ENCODE measurements at places on chromosomes 11 and 22.
A peak's percentile ranks its signal among the peaks of the same experiment; 100 is the strongest.

GRCh38 chr11:131195661-131196517, 174.5 kb upstream of the NTM start:
- H3K27ac ChIP-seq = no peak overlapping the region
- peaks cover 4% of the 10 kb centered on the region for H3K27me3 ChIP-seq
- H3K36me3 ChIP-seq = no peaks in the 10 kb centered on the region
- H3K4me1 ChIP-seq = peaks cover 17% of the 10 kb centered on the region

DNA sequence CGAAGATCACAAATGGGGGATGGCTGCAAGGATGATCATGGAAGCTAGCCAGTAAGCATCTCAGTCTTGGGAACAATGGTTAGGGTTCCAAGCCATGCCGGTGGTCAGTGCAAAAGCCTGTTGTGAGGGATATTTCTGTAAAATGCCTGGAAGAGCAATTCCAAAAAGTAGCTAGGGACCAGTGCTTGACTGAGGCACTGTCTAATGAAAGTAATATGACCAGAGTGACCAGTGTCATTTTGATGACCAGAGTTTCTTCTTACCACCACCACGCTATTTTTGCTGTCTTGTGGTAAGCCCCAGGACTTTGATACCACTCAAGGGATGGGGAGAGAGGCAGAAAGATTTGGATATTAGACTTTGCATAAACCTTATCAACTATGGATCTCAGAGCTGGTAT, 18.4 kb downstream of the GDPD4 start:
- no peaks in the 10 kb centered on the region for H3K36me3 ChIP-seq
- no peaks in the 10 kb centered on the region for H3K4me1 ChIP-seq
- no peak overlapping the region for H3K27ac ChIP-seq
- no peak overlapping the region for H3K4me3 ChIP-seq
- H3K27me3 ChIP-seq = no peaks in the 10 kb centered on the region

- H3K4me1 ChIP-seq = no peaks in the 10 kb centered on the region
- H3K4me3 ChIP-seq = no peak overlapping the region
- DNase-seq = no peak
- H3K27ac ChIP-seq = peak overlapping the region; percentile 72
- peaks cover 34% of the 10 kb centered on the region for H3K36me3 ChIP-seq
- H3K27me3 ChIP-seq = no peaks in the 10 kb centered on the region
Measured at GRCh38 chr22:29820961-29821290, 17.1 kb downstream of the ASCC2 start.

DNA sequence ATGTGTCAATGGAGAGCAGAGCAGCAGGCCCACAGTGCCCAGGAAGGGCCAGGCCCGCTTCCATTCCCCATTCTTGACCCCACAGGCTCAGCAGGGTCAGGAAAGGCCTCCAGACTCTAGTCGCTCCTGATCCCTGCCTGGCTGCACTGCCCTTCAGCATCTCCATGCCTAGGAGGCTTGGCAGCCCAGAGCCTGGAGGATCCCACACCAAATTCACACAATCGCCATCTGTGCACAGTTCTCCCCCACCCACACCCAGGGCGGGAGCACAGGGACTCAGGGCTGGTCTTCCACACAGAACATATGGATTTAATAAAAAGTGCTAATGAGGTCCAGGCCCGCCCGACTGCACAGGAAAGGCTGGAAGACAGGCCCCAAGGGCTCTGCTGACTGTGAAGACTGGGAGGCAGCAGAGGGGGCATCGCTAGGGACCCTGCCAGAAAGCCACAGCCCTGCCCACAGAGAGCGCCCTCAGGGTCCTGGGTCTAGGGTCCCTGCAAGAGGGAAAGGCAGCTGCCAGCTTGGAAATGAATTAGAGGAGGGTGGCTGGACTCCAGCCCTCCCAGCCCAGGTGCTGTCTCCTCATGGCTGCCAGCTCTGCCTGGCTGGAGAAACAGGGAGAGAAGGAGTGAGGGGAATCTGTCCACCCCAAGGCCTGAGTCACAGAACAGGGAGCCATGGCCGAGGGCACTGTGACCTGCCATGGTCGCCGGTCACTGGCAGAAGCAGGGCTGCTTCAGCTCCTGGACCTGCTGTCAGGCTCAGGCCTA, 39.7 kb downstream of the DKK3 start:
- no peaks in the 10 kb centered on the region for H3K36me3 ChIP-seq
- no peak overlapping the region for H3K27ac ChIP-seq
- peaks cover 12% of the 10 kb centered on the region for H3K4me1 ChIP-seq

GRCh38 chr22:24441406-24442351, 14.3 kb downstream of the ADORA2A start:
- H3K36me3 ChIP-seq = no peaks in the 10 kb centered on the region
- no peaks in the 10 kb centered on the region for H3K27me3 ChIP-seq
- H3K27ac ChIP-seq = no peak overlapping the region

GRCh38 chr11:86550757-86551156, 121.7 kb downstream of the ME3 start:
- no peaks in the 10 kb centered on the region for H3K36me3 ChIP-seq
- H3K4me3 ChIP-seq = no peak overlapping the region
- H3K27me3 ChIP-seq = no peaks in the 10 kb centered on the region
- no peak for DNase-seq
- no peak overlapping the region for H3K27ac ChIP-seq

GRCh38 chr11:73252577-73253191, 19.5 kb upstream of the P2RY6 start:
- H3K4me1 ChIP-seq = peaks cover 9% of the 10 kb centered on the region
- peak; percentile 3 for DNase-seq
- peak overlapping the region; percentile 87 for H3K27ac ChIP-seq
- no peaks in the 10 kb centered on the region for H3K36me3 ChIP-seq
- no peaks in the 10 kb centered on the region for H3K27me3 ChIP-seq

DNA sequence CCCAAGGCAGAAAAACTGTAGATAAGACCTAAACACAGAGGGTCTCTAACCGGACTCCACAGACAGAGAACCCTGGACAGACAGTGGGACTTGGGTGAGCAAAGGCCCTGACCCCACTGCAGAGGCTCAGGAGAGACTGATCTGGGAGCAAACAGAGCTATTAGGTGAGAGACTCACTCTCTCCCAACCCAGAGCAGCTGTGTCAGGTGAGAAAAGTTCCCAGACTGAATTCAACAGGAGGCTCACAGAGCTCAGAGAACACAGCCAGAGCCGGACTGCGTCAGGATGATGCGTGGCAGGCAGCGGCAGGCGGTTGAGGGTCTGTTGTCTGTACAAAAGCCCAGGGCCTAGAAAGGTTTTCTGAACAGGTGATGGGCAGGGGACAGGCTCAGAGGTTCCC, 5.5 kb downstream of the RFPL2 start:
- H3K27me3 ChIP-seq = peaks cover 38% of the 10 kb centered on the region
- no peak overlapping the region for H3K27ac ChIP-seq

- no peaks in the 10 kb centered on the region for H3K27me3 ChIP-seq
- DNase-seq = no peak
- H3K4me1 ChIP-seq = no peaks in the 10 kb centered on the region
- no peak overlapping the region for H3K27ac ChIP-seq
- H3K36me3 ChIP-seq = peaks cover 24% of the 10 kb centered on the region
- no peak overlapping the region for H3K4me3 ChIP-seq
Measured at GRCh38 chr11:130876100-130876499, 40.2 kb downstream of the SNX19 start.

GRCh38 chr11:36488096-36488495, 22.0 kb downstream of the TRAF6 start:
- DNase-seq = no peak
- H3K4me3 ChIP-seq = no peak overlapping the region
- H3K4me1 ChIP-seq = no peaks in the 10 kb centered on the region
- no peaks in the 10 kb centered on the region for H3K27me3 ChIP-seq
- H3K36me3 ChIP-seq = peaks cover 12% of the 10 kb centered on the region

GRCh38 chr11:18091731-18092130, 14.2 kb downstream of the SAAL1 start:
- H3K36me3 ChIP-seq = peaks cover 72% of the 10 kb centered on the region
- H3K4me3 ChIP-seq = no peak overlapping the region
- no peaks in the 10 kb centered on the region for H3K27me3 ChIP-seq
- H3K4me1 ChIP-seq = no peaks in the 10 kb centered on the region
- H3K27ac ChIP-seq = no peak overlapping the region

- no peak overlapping the region for H3K4me3 ChIP-seq
- DNase-seq = no peak
Measured at GRCh38 chr11:104573441-104573990, 324.7 kb downstream of the CASP12 start.

DNA sequence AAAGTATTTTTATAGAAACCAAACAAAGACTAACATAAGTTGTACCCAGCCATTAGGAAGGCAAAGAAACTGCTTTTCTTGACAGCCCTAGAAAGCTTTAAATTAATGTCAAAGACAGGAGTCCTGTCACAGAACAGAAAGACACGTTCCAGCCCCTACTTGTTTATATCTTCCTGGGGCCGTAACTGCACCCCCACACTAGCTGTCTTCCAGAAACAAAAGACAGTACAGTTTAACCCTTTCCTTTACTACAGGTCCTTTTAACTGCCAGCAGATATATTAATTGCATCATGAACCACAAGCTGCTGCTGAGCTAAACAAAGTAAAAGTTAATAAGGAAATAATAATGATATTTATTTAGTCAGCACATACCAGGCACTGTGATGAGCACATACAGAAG, 20.3 kb upstream of the CFAP300 start:
- no peaks in the 10 kb centered on the region for H3K4me1 ChIP-seq
- no peak overlapping the region for H3K27ac ChIP-seq
- no peak for DNase-seq

- H3K27me3 ChIP-seq = peaks cover 16% of the 10 kb centered on the region
- H3K4me1 ChIP-seq = no peaks in the 10 kb centered on the region
- DNase-seq = no peak
- H3K27ac ChIP-seq = no peak overlapping the region
Measured at GRCh38 chr11:32729976-32730375, 64.5 kb downstream of the CCDC73 start.

DNA sequence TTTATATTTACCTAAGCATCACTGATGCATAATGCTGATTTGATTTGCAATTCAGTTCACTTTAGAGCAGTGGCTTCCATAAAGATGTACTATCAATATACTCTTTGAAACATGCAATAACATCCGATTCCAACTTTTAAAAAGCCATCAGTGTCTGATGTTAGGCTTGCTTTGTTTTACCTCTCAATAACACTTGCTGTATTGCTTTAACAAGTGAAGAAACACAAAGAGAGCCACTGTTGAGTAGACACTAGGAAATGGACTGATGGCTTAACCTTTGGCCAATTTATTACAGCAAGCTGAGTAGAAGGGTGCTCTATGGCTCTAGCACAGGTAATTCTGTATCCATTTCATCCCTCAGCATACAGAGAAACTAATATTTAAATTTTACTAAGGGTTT, 122.1 kb downstream of the FCHSD2 start:
- H3K27ac ChIP-seq = no peak overlapping the region
- H3K27me3 ChIP-seq = peaks cover under 1% of the 10 kb centered on the region
- no peak overlapping the region for H3K4me3 ChIP-seq
- no peak for DNase-seq
- H3K36me3 ChIP-seq = peaks cover 20% of the 10 kb centered on the region

GRCh38 chr22:17350292-17350691, 19.0 kb upstream of the CECR2 start:
- no peak overlapping the region for H3K27ac ChIP-seq
- no peaks in the 10 kb centered on the region for H3K27me3 ChIP-seq
- DNase-seq = no peak
- H3K4me1 ChIP-seq = peaks cover 7% of the 10 kb centered on the region

DNA sequence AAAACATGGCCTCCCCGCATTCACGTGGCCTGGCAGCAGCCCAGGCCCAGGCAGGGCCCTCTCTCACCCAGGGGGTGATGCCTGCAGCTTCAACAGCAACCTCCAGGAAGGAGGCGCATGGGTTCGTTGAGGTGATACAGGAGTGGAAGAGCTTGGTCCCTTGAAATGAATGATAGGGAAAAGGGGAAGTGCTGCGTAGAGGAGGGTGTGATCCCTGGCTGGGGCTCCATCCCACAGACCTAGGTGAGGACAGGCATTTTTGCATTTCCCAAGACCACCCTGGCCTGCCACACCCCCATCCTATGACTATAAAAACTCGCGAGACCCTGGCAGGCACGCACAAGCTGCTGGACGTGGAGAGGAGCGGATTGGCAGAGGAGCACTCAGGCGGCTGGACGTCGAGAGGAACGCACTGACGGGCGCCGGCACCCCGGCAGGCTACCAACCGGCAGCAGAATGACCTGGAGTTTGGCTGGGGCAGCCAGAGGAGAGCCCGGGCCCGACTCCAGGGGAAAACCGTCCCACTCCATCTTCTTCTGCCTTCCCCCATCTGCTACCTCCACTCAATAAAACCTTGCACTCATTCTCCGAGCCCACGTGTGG, 32.6 kb downstream of the RTN4R start:
- no peak overlapping the region for H3K4me3 ChIP-seq
- H3K36me3 ChIP-seq = no peaks in the 10 kb centered on the region
- peak overlapping the region; percentile 87 for H3K27ac ChIP-seq

DNA sequence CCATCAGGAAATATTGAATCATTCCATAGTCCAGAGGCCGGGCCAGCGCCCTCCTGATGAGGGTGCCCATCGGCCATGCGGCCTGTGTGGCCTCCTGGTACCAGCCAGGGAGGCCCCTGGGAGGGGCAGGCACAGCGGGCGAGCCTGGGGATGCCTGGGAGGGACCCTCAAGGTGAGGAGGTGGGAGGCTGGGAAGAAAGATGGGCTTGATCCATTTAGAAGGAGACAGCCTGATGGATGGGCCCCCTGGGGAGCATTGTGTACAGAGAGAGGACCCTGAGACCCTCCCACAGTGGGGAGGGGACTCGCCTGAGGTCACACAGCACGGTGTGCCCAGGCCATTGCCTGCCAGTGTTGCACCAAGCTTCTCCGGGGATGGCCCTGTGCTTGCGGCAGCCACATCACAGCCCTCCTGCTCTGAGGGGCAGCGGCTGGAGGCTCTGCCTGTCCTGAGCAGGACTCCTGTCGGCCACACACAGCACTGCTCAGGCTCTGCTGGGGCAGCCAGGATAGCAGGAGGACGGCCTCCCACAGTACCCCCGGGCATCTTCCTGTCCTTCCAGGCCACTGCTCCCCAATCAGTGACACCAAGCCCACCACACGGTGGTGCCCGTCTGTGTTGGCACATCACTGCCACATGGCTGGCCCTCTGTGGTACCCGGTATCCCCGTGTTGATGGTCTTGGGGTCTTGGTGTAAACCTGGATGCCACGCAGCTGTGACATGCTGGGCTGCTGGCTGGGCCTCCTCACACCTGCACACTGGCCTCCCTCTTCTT, 290.0 kb downstream of the TBC1D22A start:
- H3K27me3 ChIP-seq = no peaks in the 10 kb centered on the region
- H3K4me1 ChIP-seq = peaks cover 14% of the 10 kb centered on the region
- H3K4me3 ChIP-seq = no peak overlapping the region
- no peak overlapping the region for H3K27ac ChIP-seq

- peaks cover 11% of the 10 kb centered on the region for H3K36me3 ChIP-seq
- H3K27ac ChIP-seq = peak overlapping the region; percentile 97
- H3K4me1 ChIP-seq = peaks cover 34% of the 10 kb centered on the region
- DNase-seq = no peak
- H3K27me3 ChIP-seq = peaks cover 9% of the 10 kb centered on the region
Measured at GRCh38 chr22:45010532-45010900, 711 bp upstream of the PHF21B start.

GRCh38 chr11:112727341-112727841, 233.8 kb upstream of the NCAM1 start:
- no peak for DNase-seq
- no peaks in the 10 kb centered on the region for H3K27me3 ChIP-seq
- 0 out of 2 replicates have a peak, but pooled peaks cover 2% of the 10 kb centered on the region for H3K4me1 ChIP-seq
- H3K36me3 ChIP-seq = no peaks in the 10 kb centered on the region
- H3K27ac ChIP-seq = no peak overlapping the region
